D341Med (cell line): ENCODE measurements at places on chromosomes 11 and 22.

- no peak for DNase-seq
Observed at GRCh38 chr22:50299785-50300619, 7.4 kb downstream of the PLXNB2 start.

DNA sequence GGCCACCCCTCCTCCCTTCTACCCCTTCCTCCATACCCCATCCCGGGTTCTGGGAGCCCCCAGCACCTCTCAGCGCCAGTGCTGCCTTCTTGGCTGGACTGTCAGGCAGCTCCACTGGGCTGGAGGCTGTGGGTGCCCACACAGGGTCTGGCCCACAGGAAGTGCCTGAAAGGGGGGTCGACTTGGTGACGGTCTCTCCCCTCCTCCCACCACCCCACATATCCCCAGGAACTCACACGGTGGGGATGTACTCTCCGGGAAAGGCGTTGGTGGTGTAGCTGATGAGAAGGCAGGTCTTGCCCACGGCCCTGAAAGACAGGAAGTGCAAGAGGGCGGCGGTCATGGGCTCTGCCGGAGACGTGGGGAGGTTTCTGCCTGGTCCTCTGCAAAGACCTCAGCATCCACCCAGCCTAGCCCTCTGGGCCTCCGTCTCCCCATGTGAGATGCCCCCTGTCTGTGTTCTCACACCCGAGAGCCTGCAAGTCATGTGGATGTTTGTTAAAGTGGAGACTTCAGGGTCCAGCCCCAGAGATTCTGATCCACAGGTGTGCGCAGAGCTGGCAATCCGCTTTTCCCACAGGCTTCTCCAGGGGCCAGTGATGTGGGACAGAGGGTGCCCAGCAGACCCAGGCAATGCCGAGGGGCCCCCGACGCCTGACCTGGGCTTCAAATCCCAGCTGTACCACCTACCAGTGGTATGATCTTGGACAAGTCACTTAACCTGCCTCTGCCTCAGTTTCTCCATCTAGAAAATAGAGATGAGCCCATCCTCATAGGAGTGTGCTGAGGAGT, 2.5 kb downstream of the RAC2 start:
- no peak for DNase-seq

DNA sequence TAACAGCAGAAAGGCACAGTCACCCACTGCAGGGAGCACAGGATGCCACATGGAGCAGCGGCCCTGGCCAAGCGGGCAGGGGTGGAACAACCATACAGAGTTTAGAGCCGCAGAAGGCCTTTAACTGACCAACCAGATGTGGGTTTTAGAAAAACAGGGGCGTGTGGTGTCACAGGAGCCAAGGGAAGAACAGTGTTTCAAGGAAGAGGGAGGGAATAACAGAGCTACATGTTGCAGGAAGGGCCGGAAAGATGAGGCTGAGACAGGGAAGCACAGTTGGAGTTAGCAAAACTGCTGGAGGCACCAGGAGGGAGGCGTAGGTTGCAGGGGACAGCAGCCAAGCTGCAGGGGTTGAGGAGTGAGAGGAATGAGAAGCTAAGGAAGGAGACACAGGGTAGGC, 7.8 kb upstream of the NAA40 start:
- no peak for DNase-seq

GRCh38 chr11:26632691-26633159, 60.7 kb upstream of the MUC15 start:
- no peak for DNase-seq

DNA sequence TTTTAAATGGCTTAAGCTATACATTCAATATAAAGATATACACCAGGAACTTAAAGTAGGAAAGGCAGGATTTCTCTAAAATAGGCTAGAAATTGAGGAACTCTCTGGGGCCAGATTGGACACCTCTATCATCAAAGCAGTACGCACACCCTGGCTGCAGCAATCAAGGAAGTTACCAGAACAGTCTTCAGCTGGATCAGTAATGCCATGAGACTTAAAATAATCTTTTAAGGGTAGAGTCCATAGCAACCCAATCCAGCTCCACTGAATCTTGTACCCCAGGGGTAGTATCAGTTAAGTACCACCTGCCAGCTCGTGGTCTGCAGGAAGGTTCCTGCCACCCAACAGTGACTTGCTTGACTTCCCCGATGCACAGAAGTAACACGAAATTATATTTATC, 3.0 kb downstream of the RDX start:
- no peak for DNase-seq

DNA sequence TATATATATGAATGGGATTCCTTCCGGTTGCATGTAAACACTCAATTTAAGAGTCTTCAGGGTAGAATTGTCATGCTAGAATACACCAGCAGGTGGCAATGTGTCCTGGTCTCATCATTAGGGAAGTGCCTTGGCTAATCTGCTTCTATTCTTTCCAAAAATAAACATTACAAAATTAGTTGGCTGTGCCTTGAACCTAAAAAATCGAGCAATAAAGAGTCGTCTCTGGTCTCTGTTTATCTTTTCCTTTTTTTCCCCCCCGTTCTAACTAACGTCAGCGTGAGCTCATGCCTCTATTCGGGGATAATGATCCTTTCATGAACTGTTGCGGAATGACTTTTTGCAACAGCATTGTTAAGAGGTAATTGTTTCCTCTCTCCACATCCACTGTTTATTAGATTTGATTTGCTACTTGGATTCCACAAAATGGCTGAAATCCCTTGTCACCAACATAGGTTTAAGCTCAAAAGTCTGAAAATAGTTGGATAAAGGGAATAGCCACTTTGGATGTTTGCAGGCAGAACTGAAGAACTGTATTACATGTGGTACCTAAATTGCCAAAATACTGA, 1.2 kb upstream of the ARHGEF12 start:
- DNase-seq: no peak

DNA sequence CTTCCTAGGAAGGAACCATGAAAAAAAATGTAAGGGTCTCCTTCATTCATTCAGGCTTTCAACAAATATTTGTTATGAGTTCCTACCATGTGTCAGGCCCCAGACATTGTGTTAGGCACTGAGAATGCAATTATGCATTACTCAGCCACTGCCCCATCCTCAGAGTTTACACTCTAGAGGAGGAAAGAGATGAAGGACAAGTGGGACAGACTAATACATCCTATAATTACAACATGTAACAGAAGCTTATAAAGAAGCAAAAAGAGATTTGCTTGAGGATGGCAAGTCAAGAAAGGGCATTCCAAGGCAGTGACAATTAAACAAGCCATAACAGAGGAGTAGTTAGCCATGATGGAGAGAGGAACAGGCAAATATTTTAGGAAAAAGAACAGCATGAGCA, 78.6 kb downstream of the FAM168A start:
- no peak for DNase-seq

- no peak for DNase-seq
Observed at GRCh38 chr11:29135504-29135903, 881.3 kb downstream of the KCNA4 start.

DNA sequence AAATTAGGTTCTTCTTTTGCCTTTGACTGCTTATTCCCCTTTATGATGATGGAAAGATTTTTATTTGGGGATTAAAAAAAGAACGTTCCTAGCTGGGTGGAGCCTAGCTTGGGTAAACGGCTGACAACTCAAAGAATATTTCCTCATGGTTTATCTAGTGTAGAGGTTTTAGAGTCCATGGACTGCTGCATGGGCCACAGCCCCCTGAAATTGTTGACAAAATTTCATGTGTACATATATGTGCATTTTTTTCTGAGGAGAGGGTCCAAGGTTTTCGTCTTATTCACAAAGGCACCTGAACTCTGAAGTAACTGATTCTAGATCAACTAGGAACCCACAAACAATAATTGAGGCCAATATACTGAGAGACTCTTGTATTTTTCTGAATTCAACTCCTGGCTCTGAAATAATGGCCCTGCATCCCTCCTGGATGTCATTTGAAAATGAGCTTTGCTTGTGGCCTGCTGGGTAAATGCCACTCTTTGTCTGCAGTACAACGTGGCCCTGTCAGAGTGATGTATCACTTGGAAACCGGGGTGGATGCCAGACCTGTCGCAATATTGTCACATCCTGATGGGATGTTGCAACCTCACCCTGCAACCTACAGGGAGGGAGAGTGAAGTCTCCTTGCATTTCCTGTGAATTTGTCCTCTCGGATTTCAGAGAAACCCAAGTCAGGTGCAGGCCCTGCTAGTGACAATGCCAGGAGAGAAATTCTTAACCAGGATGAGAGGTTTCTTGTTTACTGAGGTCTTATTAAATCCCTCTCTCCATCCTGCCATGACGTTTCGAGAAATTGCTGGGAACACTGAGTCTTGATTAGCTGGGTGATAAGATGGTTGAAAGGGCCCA, 33.8 kb downstream of the EHF start:
- DNase-seq: no peak

DNA sequence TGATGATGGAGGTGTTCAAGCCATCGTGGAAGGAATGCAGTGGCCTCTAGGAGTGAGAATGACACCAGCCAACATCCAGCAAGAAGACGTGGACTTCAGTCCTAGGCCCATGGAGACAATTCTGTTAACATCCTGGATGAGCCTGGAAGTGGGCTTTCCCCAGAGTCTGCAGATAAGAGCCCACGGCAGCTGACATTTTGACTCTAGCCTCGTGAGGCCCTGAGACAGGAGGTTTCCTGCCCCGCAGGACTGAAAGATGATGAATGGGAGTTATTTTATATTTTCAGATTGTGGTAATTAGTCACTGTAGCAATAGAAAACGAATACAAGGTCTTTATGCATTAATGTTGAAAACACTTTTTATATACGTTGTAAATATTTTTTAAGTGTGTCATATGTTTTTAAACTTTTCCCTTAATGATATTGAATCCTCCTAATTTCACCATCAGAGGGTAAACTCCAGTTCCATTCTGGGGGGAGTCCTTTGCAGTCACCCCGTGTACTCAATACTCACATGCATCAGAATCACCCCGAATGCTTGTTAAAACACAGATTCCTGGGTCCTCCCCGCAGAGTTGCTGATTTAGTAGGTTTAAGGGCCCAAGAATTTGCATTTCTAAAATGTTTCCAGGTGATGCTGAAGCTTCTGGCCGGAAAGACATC, 570 bp upstream of the TPCN2 start:
- no peak for DNase-seq

DNA sequence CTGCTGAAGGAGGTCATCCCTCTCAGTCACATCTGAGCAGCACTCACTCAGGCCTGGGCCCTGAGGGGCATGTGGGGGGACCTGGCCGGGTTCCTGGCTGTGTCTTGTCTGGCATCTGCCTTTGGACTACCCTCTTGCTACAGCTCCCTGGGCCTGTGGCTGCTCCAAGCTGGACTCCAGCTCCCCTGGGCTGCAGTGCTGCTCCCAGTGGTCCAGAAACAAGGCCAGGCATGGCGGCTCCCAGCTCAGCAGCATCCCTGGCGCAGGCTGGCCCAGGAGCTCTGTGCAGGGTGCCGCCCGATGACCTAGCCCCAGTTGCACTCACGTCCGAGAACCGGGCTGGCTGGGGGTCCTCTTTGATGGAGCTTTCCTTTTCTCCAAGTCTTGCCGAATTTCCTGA, 5.3 kb downstream of the CDPF1 start:
- no peak for DNase-seq

GRCh38 chr22:16658068-16658467, 65.5 kb upstream of the CCT8L2 start:
- no peak for DNase-seq

GRCh38 chr11:68262544-68262827, 9.3 kb downstream of the C11orf24 start:
- DNase-seq: no peak

DNA sequence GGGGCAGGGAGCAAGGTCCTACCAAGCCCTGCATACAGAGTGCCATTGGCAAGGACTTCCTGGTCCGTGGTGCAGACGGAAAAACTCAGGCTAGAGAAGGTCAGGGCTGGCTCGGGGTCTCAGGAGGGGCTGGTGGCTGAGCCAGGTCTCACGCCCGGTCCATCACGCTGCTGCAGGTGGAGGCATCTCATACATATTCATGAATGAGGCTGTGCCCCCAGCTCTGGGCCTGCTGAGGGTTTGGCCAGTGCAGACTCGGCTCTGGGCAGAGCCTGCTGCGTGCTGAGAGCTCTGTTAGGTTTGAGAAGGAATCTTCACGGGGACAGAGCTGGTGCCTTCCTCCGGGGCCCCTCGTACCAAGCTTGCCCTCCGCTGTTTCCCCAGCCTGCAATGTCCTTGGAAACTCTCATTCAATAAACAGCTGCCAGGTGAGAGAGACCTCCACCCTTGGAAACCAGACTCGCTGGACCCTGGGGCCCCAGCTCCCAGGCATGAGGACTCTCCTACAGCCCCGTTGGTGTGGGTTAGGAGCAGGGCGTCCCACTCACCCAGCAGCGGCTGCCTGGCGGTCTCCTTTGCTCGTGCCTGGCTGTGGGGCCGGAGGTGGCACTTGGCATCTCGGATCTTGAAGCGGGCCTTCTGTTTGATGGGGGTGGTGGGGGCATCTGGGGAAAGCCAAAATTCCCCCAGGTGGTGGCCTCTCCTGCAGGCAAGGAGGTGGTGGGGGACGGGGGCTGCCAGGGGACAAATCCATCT, 33.9 kb upstream of the TTLL12 start:
- no peak for DNase-seq

- no peak for DNase-seq
Observed at GRCh38 chr11:114295676-114296604, at the start of gene NNMT. Gene NNMT, plus strand, starts transcription at chr11:114296399. Its CDS starts 158 bp downstream, at chr11:114296557.

GRCh38 chr11:73152086-73152853, 10.2 kb upstream of the FCHSD2 start:
- no peak for DNase-seq

DNA sequence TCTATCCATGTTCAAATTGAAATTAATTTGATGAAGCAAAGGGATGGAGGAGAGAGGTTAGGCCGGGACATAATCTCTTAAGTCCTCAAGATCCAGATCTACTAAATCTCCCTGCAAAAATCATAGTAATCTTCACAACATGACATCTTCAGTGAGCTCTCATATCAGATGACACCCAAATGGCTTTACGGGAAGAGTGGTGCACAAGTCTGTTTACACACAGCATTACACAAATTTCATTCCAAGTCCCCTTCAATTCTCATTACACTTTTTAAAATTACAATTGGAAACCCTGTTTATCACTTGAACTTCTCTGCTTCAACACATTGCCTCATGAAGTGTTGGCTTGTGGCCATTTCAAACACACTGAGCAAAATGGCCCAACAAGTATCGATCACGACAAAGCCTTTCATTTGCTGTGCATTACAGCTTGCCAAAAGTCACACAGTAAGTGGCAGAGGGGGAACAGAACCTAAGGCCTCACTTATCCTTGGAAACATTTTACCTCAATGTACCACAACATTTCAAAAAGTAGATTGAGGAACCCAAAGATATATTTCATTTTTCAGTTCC, 17.9 kb upstream of the TPH1 start:
- peak; percentile 65 for DNase-seq

- DNase-seq: peak; percentile 72
Observed at GRCh38 chr22:45164270-45165088, 754 bp downstream of the NUP50 start.

- peak; percentile 48 for DNase-seq
Observed at GRCh38 chr11:11157185-11157584, 195.9 kb downstream of the CSNK2A3 start.

DNA sequence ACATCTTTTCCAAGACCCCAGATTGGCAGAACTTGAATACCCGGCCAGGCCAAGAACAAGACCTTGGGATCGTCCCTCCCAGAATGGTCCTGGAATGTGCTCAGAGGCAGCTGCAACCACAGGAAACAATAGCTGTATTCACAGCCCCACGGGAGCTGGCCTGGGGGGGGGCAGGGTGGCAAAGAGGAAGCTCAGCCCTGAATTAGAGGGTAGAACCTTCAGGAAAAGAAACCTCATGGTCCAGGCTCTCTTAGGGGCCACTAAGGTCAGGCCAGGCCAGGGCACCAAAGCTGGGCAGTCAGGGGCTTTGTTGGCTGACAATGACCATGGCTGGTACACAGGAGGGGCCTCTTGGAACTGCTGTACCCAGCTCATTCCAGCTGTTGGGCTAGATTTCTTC, 17.3 kb downstream of the RPL27A start:
- DNase-seq: no peak
